ENCODE measurements at places on chromosomes 5 and 9. TPM values are rescaled to one million over a fixed set of nuclear protein-coding genes. Genes with fewer than 3 reads are reported as not detected.

- H3K36me3 ChIP-seq = no peaks in the 10 kb centered on the region
- no peaks in the 10 kb centered on the region for H3K4me1 ChIP-seq
- H3K27me3 ChIP-seq = peaks cover 3% of the 10 kb centered on the region
- no peak for DNase-seq
Measured at GRCh38 chr9:21565155-21565554, 83.0 kb upstream of the IFNE start.

DNA sequence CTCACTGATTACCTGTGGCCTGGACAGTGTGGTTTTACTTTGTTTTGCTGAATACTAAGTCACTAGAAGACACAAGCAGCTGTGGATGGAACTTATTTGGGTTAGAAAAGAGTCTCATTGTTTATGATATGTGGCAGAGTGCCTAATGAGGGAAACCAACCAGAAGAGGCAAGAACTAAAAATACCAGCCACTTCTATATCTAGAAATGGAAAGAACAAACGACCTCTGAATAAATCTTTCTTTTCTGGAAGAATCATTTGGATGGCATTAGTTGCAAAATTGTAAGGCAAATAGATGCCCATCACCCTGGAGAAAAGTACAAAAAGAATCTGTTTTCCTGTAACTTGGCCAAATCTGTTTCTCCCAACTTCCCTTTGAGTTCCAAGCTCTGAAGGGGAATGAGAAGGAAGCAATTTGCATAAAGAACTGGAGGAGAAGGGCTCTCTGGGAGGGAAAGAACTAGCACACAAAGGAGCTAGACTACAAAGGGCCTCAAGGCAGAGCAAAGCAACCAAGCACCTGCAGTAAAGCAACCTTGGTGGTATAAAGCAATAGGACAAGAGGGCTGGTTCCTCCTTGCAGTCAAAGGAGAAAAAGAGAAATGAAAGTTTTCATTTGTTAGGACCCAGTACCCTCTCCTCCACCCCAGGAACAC lies 455.4 kb downstream of the CAAP1 start:
- DNase-seq = no peak
- H3K27me3 ChIP-seq = no peaks in the 10 kb centered on the region
- no peaks in the 10 kb centered on the region for H3K4me1 ChIP-seq
- no peak overlapping the region for H3K27ac ChIP-seq

- H3K4me1 ChIP-seq = peaks cover 13% of the 10 kb centered on the region
- no peaks in the 10 kb centered on the region for H3K36me3 ChIP-seq
- no peak for DNase-seq
- H3K27ac ChIP-seq = no peak overlapping the region
Measured at GRCh38 chr5:175796536-175797499, 74.6 kb upstream of the CPLX2 start.

DNA sequence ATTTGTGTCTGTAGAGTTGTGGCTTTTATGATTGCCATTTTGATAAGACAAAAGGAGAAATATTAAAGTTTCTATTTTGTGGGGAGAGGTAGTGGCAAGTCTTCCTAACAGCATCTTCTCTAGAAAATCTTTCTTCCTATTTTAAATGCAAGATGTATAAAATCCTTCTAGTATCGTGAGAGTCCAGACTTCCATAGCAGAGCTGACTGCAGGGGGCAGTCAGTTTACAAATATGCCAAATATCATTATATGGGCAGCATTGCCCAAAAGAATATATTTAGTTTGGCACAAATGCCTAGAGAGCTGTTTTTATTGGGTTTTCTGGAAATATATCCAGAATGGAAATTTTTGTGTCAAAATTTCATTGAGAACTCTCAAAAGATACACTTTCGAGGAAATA lies 82.1 kb upstream of the ALDH1A1 start:
- no peaks in the 10 kb centered on the region for H3K27me3 ChIP-seq
- no peaks in the 10 kb centered on the region for H3K36me3 ChIP-seq
- no peak for DNase-seq
- no peak overlapping the region for H3K4me3 ChIP-seq
- no peaks in the 10 kb centered on the region for H3K4me1 ChIP-seq

DNA sequence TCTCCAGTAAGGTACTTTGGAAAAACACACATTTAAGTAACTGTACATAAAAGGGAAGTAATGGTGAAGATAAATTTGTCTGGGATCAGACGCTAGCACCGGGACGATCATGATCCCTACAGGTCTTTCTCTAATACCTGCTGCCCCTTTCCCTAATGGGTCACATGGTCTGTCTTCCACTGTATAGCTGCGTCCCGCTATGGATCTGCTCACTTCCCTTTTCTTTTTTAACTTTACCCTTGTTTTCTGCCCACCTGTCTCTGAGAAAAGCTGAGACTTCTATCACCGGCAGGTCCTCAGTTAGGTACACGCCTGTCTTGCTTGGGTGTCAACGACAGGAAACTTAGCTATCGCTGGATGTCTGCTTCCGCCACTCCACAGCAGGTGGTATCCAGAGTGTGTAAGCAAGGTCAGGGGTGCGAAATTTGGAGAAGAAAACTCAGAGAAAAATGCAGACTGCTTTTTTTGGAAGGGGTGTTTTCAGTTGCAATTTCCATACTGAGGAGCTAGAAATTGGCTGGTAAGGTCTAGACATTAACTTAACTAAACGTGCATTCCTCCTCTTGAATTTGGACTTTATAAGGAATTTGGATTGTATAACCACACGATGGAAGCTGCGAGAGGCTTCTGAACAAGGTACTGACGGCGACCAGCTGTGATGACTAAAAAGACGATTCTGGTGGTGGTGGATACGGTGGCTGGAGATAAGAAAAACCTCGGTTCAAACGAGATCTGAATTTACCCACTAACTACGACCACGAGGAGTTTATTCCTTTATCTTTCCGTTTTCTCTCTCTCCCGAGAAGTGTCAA lies 1.1 kb upstream of the ICE1 start:
- H3K4me3 ChIP-seq = peak overlapping the region; percentile 100
- DNase-seq = no peak
- H3K27me3 ChIP-seq = no peaks in the 10 kb centered on the region
- no peaks in the 10 kb centered on the region for H3K36me3 ChIP-seq

GRCh38 chr9:113620377-113621161 lies 157.0 kb downstream of the RGS3 start:
- DNase-seq = peak; percentile 84
- H3K36me3 ChIP-seq = no peaks in the 10 kb centered on the region
- H3K27me3 ChIP-seq = no peaks in the 10 kb centered on the region
- peak overlapping the region; percentile 74 for H3K27ac ChIP-seq
- no peak overlapping the region for H3K4me3 ChIP-seq
- H3K4me1 ChIP-seq = peaks cover 73% of the 10 kb centered on the region

DNA sequence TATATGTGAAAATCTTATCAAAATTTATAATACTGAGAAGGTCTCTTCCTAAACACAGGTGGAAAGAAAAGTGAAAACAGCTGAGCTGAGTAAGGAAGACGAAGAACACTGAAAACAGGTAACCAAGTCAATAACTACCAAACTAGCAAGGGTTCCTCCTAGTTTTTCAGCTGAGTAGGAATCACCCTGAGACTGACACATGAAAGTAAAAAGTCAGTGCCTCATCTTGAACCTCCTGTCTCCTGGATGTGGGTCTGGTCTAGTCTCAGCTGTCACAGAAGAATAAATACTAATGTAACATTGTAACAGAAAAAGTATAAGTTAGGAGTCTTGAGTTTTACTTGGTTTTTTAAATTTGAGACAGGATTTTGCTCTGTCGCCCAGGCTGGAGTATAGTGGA lies 121.0 kb downstream of the MEF2C start:
- peaks cover 26% of the 10 kb centered on the region for H3K36me3 ChIP-seq
- no peak for DNase-seq

DNA sequence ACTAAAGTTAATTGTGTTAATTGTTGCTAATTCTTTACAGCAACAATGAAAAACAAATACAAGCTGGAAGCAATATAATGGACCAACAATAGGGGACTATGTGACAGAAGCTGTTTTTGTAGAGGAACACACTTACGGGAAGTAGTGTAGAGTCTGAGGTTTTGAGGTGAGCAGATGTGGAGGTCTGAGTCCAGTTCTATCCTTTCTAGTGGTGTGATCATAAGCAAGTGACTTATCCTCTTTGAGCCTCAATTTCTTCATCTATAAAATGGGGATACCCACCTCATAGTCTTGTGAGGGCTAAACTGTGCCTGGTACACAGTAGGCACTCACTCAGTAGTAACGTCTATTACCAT lies 28.3 kb downstream of the ALG2 start:
- H3K27ac ChIP-seq = no peak overlapping the region
- H3K36me3 ChIP-seq = no peaks in the 10 kb centered on the region
- H3K27me3 ChIP-seq = no peaks in the 10 kb centered on the region

DNA sequence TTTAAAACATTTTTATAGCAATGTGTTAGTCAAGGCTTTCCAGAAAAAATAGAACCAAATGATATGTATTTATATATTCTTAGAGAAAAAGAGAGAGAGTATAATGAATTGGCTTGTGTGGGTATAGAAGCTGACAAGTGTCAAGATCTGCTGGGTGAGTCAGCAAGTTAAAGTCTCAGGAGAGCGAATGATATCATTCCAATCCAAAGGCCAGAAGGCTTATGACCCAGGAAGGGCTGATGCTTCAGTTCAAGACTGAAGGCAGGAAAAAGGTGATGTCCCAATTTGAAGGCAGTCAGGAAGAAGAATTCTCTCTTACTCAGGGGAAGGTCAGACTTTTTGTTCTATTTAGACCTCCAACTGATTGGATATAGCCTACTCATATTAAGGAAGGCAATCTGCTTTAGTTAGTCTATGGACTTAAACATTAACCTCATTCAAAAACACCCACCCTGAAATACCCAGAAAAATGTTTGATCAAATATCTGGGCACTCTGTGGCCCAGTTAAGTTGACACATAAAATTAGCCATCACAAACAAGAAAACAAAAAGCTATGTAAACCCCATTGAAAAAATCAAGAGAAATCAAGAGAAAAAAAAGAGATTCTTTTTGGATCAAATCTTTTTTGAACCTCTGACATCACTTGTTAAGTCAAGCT lies 189.6 kb downstream of the PIK3R1 start:
- no peak overlapping the region for H3K4me3 ChIP-seq
- no peaks in the 10 kb centered on the region for H3K4me1 ChIP-seq
- no peaks in the 10 kb centered on the region for H3K36me3 ChIP-seq

- no peaks in the 10 kb centered on the region for H3K36me3 ChIP-seq
- H3K4me3 ChIP-seq = no peak overlapping the region
- no peaks in the 10 kb centered on the region for H3K27me3 ChIP-seq
- H3K4me1 ChIP-seq = no peaks in the 10 kb centered on the region
- H3K27ac ChIP-seq = no peak overlapping the region
Measured at GRCh38 chr9:1455766-1456165, 405.6 kb downstream of the DMRT2 start.

- no peak overlapping the region for H3K4me3 ChIP-seq
- DNase-seq = no peak
- H3K4me1 ChIP-seq = no peaks in the 10 kb centered on the region
- no peaks in the 10 kb centered on the region for H3K36me3 ChIP-seq
- peak overlapping the region; percentile 39 for H3K27ac ChIP-seq
- H3K27me3 ChIP-seq = no peaks in the 10 kb centered on the region
Measured at GRCh38 chr9:96603305-96604003, 16.2 kb downstream of the CDC14B start.

DNA sequence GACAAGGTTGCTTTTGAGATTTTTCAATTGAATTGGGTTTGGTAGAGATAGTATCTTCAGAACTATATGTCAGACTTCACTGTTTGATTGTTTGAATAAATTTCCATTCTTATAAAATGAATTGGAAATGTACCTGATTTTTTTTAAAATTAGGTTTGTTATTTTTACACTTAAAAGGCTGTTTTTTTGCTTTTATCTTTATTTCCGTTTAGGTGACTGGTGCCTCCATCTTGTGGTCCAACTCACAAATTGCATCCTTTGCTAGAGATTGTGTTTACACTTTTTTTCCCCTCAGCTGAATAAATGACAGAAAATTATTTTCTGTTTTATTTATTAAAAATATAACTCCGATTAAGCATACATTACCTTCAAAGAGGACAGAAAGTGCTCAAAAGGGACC lies 15.6 kb downstream of the NDUFAF2 start:
- no peak for DNase-seq
- H3K27me3 ChIP-seq = no peaks in the 10 kb centered on the region
- no peaks in the 10 kb centered on the region for H3K4me1 ChIP-seq
- H3K27ac ChIP-seq = no peak overlapping the region
- no peaks in the 10 kb centered on the region for H3K36me3 ChIP-seq

DNA sequence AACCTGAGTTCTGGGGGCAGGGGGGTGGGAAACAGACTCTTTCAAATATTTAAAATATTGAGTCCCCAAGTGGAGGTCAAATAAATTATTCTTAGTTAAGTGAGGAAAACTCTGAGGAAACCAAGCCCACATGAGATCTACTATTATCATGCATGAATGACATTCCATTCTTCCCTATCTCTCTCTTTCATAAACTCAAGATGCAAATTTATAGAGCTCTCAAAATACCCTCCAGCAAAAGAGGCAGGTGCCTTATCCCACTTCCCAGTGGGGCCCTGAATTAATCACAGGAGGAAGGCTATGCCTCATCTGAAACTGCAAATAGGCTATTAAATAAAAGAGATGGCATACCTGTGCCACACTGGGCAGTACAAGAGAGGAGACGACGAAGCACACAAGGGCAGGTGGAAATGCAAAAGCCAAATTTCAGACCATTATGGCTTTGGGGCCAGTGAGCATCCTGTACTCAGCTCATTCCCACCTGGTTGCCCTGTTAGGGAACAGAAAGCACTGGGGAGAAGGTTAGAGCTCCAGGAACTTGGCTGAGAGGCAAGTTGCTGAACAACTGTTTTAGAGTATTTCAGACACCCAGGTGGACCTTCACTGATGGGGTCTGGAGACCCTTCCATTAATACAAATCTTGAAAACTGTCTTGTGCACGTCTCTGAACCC lies 102.2 kb upstream of the EQTN start:
- no peaks in the 10 kb centered on the region for H3K27me3 ChIP-seq
- no peak overlapping the region for H3K27ac ChIP-seq
- no peaks in the 10 kb centered on the region for H3K36me3 ChIP-seq
- peaks cover 16% of the 10 kb centered on the region for H3K4me1 ChIP-seq
- H3K4me3 ChIP-seq = no peak overlapping the region

The PFN3 gene
- not detected for total RNA-seq

The CTSL gene
- total RNA-seq = 122 TPM

All from right atrium auricular region (tissue), 2 donors.